ENCODE measurements at places on chromosomes 2 and 18.
A peak's percentile ranks its signal among the peaks of the same experiment; 100 is the strongest.

DNA sequence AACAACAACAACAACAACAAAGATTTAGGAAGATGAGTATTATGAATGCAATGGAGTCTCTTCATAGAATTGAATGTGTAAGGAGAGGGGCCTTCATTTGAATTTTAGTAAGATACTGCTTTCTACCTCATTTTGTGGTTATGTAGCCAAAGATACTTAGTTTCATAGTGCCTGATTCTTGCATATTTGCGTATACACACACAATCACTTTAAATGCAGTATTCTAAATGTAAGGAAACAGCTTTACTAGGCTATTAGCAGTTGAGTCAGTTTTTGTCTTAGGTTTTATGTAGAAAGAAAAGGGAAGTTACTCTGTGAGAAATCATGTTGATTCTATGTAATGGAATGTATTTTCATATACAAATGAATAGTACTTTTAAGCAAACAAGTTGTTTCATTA is 80.5 kb downstream of the HAUS1 start:
- DNase-seq: no peak

DNA sequence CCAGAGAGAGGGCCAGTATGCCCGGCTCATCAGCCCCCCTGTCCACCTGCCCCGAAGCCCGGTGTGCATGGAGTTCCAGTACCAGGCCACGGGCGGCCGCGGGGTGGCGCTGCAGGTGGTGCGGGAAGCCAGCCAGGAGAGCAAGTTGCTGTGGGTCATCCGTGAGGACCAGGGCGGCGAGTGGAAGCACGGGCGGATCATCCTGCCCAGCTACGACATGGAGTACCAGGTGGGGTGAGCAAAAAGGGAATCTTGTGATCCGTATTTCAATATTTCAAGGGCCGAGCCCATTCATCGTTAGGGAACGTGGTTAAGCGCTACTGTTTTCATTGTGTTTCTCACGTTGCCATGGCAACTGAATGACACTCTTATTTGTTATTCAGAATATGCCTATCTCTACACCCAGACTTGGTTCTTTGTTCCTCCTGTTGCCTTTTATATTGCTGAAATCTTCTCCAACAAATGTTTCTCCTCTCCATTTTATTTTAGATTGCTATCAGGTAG is 81.5 kb downstream of the NRP2 start:
- peak; percentile 4 for DNase-seq

DNA sequence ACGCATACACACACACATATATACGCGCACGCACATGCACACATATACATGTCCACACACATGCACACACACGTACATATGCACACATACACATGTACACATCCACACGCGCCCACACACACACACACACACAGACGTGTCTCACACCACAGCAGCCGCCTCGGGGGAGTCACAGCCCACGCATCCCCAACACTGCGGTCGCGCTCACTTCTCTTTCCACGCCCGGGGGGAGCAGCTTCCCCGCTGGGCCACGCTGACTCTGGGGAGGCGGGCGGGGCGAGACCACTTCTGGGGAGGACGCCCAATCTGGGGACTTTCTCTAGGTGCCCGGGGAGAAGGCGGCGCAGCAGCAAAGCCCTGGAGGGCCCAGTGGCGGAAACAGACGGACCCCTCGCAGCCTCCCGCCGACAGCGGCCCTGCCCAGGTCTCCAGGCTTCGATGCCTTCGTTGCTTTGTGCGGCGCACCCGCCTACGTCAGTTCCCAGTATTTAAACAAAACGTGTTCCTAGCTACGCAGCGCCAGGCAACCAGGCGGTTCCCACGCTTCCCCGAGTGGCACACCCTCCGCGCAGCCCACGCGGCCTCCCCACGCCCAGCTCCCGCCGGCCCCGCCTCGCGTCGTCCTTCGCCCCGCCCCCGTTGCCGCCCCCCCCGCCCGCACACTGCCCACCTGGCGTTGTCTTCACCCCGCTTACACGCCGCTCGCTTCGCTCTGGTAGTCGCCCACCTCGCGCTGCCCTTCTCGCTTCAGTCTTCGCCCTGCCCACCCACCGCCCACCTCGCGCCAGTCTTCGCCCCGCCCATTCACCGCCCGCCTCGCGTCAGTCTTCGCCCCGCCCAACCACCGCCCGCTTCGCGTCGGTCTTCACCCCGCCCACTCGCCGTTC is 810 bp upstream of the RBFA start:
- peak; percentile 82 for DNase-seq

DNA sequence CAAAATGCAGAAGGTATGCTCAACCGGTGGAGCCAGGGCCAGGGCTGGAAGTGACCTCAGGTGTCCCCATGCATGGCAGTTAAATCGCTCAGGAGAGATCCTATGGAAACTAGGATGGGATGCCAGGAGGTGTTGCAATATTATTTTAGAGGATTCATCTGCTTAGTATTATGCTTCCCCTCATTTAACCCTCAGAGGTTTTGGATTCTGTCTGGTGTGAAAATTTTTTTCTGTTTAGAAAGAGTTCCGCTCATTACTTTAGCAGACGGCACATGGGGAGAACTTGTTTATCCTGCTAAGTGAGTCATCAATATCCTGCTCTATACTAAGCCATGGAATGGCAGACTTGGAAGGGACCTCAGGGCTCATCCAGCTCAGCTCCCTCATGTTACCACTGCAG is 42.5 kb downstream of the TRIB2 start:
- no peak for DNase-seq

DNA sequence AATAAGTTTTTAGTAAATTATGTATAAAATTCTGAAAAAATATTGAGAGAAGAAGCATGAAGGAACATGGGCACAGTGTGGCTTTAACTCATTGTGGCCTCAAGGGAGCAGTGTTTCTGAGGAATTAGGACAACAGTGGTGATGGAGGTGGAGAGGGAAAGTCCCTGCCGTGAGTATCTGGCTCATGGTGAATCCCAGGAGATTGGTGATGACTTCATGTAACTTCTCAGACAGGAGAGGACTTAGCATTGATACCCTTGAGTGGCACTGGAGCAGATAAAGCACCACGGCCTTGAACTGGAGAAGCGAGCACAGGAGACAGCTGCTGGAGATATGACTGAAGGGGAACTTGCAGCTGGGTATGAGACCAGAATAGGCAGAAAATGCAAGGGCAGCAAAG is 35.0 kb upstream of the LRP1B start:
- DNase-seq: no peak

GRCh38 chr2:234705108-234705507 is 208.2 kb upstream of the ARL4C start:
- DNase-seq: no peak

GRCh38 chr2:103174711-103175110 is 412.9 kb downstream of the TMEM182 start:
- DNase-seq: no peak

DNA sequence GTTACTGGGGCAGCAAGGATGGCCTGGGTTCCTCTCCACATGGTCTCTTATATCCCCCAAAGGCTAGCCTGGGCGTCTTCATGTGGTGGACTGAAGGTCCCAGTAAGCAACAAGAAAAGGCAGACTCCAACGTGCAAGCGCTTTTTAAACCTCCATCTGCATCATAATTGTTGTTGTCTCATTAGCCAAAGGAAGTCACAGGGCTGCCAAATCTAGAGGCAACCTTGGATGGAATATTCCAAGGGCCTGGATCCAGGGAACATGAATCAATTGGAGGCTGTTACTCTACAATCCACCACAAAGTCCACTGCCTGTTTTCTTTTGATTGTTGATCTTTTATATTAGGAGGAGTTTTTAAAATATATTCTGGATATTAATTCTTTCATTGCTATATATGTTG is 118.8 kb downstream of the SH3RF3 start:
- DNase-seq: no peak

- no peak for DNase-seq
Measured at GRCh38 chr18:45316127-45316526, 299.1 kb upstream of the SLC14A2 start.

GRCh38 chr18:74303936-74304335 is 11.7 kb upstream of the C18orf63 start:
- no peak for DNase-seq

DNA sequence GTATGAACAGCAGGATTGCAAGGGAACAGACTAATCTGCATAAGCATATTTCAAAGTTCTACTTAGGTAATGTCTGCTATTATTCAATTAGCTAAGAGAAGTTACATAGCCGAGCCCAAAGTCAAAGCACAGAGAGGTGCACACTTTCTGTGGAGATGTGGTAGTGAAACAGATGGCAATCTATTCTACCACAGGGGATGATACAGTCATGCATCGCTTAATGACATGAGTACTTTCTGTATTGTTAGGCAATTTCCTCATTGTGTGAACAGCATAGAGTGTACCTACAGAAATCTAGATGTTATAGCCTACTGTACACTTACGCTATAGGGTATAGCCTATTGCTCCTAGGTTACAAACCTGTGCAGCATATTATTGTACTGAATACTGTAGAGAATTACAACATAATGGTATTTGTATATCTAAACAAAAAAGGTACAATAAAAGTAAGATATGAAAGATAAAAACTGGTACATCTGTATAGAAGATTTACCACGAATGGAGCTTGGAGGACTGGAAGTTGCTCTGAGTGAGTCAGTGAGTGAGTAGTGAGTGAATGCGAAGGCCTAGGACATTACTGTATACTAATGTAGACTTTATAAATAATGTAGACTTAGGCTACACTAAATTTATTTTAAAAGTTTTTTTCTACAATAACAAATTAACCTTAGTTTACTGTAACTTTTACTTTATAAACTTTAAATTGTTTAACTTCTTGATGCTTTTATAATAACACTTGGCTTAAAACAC is 197.6 kb downstream of the MBD5 start:
- DNase-seq: no peak

DNA sequence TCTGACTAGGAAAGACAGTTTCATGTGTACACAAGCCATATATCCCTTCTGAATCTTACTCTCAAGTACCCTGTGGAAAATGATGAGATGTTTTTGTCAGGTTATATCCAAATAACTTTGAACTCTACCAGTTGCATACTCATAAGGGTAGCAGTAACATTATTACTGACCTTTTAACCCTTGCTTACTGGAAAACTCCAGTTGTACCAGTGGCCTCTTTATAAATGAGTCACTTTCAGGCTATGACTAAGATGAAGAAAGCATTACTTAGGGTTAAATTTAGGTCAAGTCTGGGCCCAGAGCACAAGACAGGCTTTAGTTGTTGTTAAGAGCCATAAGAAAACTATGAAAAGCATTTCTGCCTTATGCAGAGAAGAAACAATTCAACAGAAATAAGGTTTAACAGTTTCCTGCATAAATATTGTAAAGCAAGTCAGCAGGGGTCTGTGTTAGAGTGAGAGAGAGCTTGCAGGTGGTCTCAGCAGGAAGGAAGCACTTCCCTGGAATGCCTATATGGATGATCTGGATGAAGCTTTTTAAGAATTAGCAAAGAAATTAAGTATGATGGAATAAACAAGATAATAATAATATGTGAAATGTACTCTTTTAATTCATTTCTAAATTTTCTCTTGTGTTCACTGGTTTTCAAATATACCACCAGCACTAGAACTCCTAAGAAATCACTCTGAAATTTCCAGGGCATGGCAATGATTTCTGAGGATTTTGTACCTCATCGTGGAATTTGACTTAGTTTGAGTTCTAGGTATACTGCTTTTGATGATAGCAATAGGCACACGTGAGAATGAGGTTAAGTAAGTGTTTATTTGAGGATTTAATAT is 126.6 kb downstream of the UBE2E3 start:
- peak; percentile 46 for DNase-seq

GRCh38 chr2:100262555-100263320 is 59.6 kb downstream of the LONRF2 start:
- DNase-seq: peak; percentile 45

- DNase-seq: no peak
Measured at GRCh38 chr18:71040161-71040560, 751.3 kb downstream of the SOCS6 start.

- no peak for DNase-seq
Measured at GRCh38 chr2:96690306-96691021, 47.9 kb downstream of the FER1L5 start.

DNA sequence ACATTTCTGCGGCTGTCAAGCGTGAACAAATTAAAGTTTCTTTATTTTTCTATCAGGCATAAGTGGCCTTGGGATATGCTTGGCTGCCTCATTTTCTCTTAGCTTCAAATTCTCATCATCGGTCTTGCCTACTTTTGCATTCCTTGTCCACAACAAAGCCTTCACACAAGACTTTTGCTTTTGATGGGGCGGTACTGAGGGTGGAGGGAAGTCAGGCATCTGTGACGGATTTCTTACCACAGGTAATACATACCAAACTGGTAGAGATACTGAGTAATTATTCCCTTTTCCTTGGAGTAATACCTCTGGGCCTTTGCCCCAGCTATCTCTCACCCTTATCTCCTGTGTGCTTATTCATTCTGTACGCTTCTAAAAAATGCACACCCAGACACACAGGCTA is 468.3 kb upstream of the RGPD4 start:
- DNase-seq: no peak

DNA sequence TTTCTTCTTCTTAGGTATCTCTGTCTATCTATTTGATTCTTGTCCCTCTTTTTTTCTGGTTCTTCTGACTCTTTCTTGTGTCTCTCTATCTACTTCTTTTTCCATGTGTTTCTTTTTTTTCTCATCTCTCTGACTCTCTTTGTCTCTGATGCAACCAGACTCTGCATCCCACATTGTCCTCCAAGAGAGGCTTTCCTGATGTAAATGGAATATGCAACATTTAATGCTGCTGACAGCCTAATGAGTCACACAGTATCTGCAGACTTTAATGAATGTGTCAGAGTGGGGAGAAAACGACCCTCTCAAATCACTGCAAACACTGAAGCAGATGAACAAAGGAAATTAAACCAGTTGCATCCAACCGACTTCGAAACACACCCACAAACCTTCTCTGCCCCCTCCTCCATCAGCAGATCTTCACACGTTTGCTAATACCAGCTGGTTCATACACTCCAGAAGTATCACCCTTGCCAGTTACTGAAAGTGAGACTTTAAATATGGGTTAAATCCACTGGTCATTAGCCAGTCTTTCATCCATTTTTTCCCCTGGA is 351.5 kb downstream of the TXNL1 start:
- no peak for DNase-seq

- DNase-seq: no peak
Measured at GRCh38 chr2:1625281-1626001, 118.9 kb downstream of the PXDN start.

- DNase-seq: no peak
Measured at GRCh38 chr2:239246723-239247122, 154.1 kb downstream of the HDAC4 start.
